ENCODE measurements at places on chromosomes 6 and 20.

GRCh38 chr6:129776542-129777330 lies 66.8 kb upstream of the ARHGAP18 start:
- DNase-seq, result no peak

GRCh38 chr6:36621371-36621855 lies 27.3 kb downstream of the SRSF3 start:
- no peak for DNase-seq

GRCh38 chr6:90586546-90586835 lies 381 bp downstream of the MAP3K7 start:
- DNase-seq, result no peak

DNA sequence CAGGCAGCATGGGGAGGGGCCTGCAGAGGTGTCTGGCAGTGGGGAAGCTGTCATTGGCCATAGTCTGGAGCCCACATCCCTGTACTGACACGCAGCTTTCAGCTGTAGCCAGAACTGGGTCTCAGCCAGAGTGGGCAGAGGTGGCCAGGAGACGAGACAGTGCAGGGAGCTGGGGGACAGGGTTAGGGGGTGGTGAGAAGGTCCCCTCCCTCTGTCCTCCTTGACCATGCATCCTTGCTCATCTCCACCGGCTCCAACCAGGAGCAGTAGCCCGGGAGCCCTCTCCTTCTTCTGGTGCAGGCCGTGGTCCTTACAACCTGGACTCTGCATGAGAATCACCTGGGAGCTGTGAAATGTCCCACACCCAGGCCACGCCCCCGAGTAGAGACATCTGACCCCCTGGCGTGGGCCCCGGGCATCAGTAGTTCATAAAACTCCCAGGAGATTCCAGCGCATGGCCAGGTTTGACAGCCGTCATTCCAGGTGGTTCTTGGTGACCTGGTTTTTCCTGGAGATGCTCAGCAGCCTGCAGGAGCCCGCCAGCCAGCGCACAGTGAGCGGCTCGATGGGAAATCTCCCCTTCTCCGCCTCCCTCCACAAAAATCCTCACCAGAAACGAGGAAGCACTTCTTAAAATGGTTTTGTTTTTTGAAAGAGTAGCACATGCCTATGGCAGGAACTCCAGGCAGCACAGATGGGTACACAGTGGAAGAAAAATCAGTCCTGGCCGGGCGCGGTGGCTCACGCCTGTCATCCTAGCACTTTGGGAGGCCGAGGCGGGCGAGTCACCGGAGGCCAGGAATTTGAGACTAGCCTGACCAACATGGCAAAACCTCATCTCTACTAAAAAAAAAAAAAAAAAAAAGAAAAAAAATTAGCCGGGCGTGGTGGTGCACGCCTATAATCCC lies 56.2 kb downstream of the ADNP start:
- DNase-seq, result no peak

DNA sequence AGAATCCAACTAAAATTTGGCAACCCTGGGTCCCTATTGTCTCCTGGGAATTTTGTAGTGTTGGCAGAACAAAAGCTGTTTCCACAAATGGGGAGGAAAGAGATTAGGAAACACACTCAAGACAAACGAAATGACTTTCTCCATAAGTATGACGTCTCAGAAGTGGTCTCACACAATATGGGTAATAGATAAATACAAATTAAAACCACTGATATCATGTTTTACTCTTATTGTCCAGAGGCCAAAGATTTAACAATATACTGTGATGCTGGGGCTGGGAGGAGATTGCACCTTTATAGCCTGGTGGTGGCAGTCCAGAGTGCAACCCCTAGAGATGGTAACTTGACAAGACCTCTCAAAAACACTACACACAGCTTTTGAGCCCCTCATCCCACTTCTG lies 18.6 kb downstream of the FKBP1A start:
- no peak for DNase-seq

GRCh38 chr20:47456952-47457724 lies 44.5 kb upstream of the NCOA3 start:
- peak; percentile 35 for DNase-seq

DNA sequence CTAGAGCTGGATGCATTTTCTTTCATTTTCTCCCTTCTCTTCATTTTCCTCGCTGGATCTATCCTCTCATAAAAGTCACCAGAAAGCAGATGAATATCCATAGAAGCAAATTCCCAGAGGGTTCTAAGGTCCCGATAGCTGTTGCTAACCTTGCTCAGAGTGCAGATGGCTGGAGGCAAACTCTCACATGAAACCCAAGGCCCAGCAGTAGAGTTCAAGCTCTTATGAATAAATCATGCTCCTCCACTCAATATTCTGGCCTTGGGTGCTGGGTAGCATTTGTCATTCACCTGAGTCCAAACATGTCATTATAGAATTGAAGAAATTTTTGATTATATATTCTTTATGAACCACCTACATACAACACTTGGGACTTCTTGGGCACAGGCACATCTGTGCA lies 539.7 kb upstream of the MARCKS start:
- no peak for DNase-seq

DNA sequence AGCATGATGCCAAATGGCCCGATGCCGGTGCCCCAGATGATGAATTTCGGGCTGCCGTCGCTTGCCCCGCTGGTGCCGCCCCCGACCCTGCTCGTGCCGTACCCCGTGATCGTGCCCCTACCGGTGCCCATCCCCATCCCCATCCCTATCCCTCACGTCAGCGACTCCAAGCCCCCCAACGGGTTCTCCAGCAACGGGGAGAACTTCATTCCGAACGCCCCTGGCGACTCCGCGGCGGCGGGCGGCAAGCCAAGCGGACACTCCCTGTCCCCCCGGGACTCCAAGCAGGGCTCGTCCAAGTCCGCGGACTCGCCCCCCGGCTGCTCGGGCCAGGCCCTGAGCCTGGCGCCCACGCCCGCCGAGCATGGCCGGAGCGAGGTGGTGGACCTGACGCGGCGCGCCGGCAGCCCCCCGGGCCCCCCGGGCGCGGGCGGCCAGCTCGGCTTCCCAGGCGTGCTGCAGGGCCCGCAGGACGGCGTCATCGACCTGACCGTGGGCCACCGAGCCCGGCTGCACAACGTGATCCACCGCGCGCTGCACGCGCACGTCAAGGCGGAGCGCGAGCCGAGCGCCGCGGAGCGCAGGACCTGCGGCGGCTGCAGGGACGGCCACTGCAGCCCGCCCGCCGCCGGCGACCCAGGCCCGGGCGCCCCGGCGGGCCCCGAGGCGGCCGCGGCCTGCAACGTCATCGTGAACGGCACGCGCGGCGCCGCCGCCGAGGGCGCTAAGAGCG lies 144.6 kb downstream of the SOBP start:
- no peak for DNase-seq

GRCh38 chr6:45467853-45468252 lies 90.1 kb upstream of the SUPT3H start:
- no peak for DNase-seq

DNA sequence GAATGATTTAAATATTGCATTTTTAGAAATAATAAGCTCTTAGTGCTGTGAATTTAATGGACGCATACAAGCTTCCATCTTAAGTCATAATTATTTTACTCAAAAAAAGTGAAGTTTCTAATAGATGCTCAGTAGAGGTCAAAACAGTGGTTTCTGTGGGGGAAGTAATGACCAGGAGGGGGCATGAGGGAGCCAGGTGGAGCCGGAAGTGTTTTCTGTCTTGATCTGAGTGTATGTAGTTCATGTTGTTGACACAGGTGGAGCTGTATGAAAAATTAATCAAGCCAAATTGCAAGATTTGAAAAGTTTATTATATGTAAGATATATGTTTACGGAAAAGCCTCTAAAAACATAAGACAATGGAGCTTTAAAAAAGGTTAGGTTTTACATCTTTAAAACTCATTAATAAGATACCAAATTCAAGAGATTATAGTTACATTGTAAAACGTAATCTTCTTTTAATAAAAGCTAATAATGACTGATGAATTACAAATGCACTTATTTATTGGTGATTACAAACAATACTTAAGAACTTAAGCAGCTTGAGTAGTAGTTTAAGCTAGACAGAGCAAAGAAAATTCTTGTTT lies 68.0 kb downstream of the PLAGL1 start:
- DNase-seq, result peak; percentile 52

GRCh38 chr6:69894578-69895347 lies 28.4 kb downstream of the COL19A1 start:
- DNase-seq, result no peak

GRCh38 chr6:149094156-149094555 lies 223.4 kb upstream of the TAB2 start:
- DNase-seq, result no peak

GRCh38 chr6:37966801-37967200 lies 147.3 kb downstream of the ZFAND3 start:
- no peak for DNase-seq

DNA sequence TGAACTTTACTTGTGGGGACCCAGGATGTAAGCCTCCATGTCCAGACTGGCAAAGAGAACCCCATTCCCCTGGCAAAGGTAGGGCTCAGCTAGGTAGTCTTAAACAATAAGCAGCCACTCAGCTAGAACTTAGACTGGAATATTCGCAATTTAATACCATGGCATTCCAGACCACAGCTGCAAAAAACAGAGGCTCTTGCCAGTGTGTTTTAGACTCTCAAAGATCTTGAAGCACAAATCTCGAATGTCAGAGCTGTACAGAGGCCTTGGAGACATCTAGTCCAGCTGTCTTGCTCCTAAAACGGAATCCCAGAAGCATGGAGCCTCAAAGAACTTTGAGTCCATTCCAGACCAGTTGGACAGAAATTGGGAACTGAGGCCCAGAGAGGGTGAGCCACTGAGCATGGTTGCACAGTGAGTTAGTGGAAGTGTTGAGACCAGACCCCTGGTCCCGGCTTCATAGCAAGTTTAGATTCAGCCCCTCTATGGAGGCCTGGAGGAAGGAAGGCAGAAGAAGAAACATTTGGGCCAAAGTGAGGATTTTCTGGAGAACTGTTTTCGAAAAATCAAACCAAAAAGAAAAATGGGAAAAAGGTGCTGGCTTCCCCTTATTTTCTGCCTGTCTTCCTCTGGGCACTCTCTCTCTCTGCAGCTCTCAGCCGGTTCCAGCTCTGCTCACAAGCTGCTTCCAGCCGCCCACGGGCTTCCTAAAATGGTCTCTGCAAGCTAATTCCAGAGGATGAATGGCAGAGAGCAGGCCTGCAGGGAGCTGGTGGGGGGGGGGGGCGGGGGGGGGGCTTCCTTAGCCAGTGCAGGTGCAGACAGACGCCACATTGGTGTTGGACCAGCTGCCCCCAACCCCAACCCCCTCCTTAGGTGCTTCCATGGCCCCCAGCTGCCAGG lies 32.4 kb downstream of the AAR2 start:
- no peak for DNase-seq

- no peak for DNase-seq
Observed at GRCh38 chr20:52539891-52540290, 348.3 kb upstream of the ZFP64 start.

All from stimulated activated CD4-positive, alpha-beta T cell treated with anti-CD3 and anti-CD28 coated beads, Interleukin-1b, Interleukin-23, amount 100 ng/mL, for 48 hours (primary cell).